ENCODE measurements at places on chromosomes 1 and 21. TPM values are rescaled to one million over a fixed set of nuclear protein-coding genes. Genes with fewer than 3 reads are reported as not detected.

DNA sequence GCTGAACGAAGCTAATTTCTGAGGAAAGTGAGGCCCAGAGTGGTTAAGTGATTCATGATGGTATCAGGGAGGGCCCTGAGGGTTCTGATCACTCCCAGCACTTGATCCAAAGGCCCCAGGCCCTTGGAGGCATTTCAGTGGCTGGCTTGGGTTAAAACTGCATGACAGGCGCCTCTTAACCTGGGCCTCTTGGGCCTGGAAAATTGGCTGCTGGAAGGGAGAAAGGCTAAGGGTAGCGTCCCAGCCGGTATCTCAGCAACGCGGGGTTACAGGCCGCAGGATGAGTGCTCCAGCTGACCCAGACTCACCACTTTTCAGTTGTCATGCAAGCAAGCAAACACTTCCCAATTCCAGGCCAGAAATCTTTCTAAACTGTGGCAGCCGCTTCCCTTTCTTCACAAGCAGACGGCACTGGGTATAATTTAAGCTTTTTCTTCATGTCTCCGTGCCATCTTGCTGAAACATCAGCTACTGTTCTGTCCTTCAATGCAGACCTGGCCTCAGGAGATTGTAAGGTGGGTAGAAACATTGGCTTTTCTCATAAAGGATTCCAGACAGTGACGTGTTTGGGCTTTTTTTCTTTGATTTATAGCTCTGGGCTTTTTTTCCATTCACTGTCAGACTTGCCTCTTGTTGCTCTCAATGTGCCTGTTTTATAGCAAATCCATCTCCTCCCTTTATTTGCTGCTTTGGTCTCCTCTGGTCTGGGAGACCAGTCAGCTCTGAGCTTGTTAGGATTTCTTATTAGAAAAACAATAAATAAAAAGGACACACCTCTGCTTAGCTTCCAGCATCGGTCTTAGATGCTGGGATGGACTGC lies 229.1 kb downstream of the KCNJ6 start:
- no peaks in the 10 kb centered on the region for H3K27me3 ChIP-seq
- H3K36me3 ChIP-seq, result no peaks in the 10 kb centered on the region
- H3K27ac ChIP-seq, result no peak overlapping the region
- H3K4me1 ChIP-seq, result no peaks in the 10 kb centered on the region
- DNase-seq, result no peak

DNA sequence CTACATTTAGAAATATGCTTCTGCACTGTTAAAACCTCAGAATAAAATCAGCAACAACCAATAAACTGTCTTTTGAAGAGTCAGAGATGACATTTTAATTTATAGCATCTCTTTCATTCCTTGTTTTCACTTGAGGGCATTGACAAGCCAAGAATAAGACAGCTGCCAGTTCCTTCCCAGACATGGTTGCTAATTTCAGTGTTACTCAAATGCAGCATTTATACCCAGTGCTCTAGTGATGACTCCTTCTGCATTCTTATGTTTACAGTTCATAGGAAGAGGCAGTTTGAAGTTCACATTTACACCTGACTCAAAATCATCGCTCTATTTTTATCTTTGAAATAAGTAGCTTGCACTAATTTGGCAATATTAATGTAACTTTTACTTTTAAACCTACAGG lies 44.9 kb downstream of the PLA2G4A start:
- no peak overlapping the region for H3K4me3 ChIP-seq
- no peaks in the 10 kb centered on the region for H3K36me3 ChIP-seq
- H3K27me3 ChIP-seq, result no peaks in the 10 kb centered on the region
- no peak for DNase-seq

- H3K27ac ChIP-seq, result no peak overlapping the region
- H3K36me3 ChIP-seq, result no peaks in the 10 kb centered on the region
- no peak for DNase-seq
Observed at GRCh38 chr1:234246638-234247116, 126.6 kb upstream of the COA6 start.

TBX15 gene
- polyA plus RNA-seq, result not detected

PCSK9 gene
- 24.2 TPM for polyA plus RNA-seq

All from small intestine (tissue), 16 donors.